ENCODE measurements at places on chromosomes 12 and 14.

GRCh38 chr12:110998165-110998564 lies 77.8 kb upstream of the MYL2 start:
- DNase-seq = no peak

- DNase-seq = peak; percentile 19
These were observed 75.3 kb upstream of the OR4E1 start for GRCh38 chr14:21748869-21749303.

- no peak for DNase-seq
These were observed 98.5 kb upstream of the NEDD1 start for GRCh38 chr12:96808587-96808986.

GRCh38 chr12:3542911-3543310 lies 51.9 kb downstream of the PRMT8 start:
- no peak for DNase-seq

GRCh38 chr14:63496837-63497400 lies 46.3 kb downstream of the PPP2R5E start:
- DNase-seq = no peak

GRCh38 chr14:69094481-69094880 lies 58.4 kb downstream of the DCAF5 start:
- no peak for DNase-seq

DNA sequence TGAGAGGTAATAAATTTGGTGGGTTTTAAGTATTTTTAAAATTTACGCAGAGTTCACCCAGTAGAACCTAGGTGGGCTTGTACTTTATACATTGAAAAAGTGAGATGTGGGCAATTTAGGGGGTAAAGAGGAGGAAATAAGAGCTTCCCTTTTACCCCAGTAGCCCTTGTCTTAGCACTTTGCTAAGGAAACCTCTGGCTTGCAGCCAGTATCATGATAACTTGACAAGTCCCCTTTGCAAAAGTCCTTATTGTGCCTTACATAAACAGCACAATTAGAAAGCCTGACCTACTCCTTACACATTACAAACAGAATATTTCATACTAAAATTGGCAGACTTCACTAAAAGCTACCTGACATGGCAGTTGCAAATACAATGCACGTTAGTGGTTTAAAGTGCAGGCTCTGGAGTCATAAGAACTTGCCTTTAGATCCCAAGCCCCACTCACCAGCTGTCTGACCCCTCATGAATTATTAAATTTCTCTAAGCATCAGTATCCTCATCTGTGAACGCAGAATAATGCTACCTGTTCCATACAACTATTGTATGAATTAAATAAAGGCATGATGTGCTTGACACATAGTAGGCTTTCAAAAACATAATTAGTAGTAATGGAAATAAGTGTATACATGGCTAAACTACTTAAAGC lies 53.2 kb upstream of the NELL2 start:
- no peak for DNase-seq

- DNase-seq = no peak
These were observed 179.2 kb upstream of the C14orf180 start for GRCh38 chr14:104400355-104400754.

- DNase-seq = no peak
These were observed 16.4 kb downstream of the DAO start for GRCh38 chr12:108896336-108896735.

- DNase-seq = no peak
These were observed 933.5 kb downstream of the VRK1 start for GRCh38 chr14:97730706-97731105.

- peak; percentile 30 for DNase-seq
These were observed 229.4 kb downstream of the CHST11 start for GRCh38 chr12:104686196-104686595.

DNA sequence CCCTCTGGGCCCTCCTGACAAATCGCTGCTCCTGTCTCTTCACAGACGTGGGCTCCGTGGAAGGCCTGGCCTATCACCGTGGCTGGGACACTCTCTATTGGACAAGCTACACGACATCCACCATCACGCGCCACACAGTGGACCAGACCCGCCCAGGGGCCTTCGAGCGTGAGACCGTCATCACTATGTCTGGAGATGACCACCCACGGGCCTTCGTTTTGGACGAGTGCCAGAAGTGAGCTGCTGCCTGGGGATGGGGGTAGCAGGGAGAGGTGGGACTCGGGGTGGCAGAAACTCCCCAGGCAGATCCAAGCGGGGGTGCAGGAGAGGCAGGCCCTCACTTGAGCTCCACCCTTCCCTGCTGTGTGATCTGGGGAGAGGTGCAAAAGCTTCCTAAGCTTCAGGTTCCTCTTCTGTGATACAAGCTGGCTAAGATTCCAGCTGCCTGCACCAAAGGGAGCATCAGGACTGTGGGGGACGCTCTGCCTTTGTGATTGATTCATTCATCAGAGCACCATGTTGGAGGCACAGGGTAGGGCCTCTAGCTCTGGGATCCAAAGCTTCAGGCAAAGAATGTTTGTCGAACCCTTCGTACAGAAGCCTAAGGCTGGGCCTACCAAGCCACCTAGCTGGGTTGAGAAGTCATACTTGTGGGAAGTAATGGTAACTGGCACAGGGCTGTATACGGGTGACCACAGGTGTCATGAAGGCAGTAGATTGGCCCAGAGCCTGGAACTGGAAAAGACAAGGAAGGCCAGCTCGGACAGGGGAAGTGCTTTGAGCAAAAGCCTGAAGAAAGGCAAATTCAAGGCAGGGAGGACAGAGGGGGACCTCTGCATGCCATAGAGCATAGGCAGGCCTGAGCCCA lies 29.1 kb upstream of the NXPH4 start:
- no peak for DNase-seq

DNA sequence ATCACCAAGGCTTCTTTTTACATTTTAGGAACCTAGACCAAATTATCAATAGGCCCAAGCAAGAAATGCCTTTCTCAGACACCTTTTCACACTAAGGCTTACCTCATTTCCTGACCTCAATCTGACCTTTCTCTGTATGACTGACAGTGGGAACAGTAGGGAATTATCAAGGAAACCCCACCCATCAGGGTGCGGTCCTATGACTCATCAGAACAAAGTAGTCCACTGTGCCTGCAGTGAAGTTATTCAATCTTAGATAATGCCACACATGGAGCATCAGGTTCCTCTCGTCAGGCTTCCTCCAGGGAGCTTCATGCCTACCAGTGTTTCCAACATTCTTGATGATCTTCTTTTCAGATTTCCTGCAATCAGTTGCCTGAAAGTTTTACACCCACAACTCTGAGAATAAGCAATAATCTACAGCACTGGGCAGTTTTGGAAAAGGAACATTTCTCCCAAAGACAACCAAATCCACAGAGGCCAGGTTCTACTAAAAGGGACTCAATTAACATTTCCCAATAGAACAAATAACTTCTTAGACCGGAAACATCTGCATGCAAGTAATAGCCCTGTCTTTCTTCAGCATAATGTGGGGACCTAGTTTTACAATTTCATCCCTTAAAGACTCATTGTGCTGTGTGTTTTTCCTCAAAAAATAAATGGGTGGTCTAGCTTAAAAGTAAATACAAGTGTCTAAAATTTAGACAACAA lies 35.9 kb upstream of the TMTC2 start:
- peak; percentile 95 for DNase-seq

DNA sequence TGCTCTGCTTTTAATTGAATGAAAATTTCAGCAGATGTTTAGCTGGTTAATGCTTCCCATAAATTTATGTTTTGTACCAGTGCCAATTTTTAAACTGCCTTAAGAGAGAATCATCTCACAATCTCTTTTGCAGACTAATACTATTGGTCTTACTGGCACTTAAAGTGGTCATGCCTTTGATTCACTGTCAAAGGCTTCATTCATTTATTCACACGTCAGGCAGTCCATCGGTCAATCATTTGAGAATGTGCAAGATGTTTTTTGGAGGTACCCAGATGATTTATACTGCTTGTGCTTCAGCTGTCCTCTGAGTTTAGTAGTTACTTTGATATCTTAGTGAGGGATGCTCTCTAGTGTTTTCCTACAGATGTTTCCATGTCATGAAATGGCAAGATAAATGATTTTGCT lies 83.4 kb downstream of the NAV3 start:
- DNase-seq = no peak

DNA sequence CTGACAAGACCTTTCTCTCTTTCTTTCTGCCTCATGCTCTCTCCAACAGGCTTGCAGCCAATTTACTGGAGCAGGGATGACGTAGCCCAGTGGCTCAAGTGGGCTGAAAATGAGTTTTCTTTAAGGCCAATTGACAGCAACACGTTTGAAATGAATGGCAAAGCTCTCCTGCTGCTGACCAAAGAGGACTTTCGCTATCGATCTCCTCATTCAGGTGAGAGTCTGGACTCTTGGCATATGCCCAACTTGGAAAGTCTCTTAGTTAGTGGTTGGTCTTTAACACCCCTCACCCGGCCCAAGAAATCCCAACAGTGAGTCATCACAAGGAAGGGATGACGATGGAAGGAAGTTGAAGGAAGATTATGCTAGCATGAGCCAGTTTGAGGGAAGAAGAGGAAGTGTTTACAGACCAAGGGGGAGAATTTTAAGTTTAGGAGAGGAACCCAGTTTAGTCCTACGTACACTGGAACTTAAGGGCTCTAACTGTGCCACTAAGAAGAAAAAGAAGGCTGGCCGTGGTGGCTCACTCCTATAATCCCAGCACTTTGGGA lies 189.7 kb downstream of the ETV6 start:
- peak; percentile 38 for DNase-seq

GRCh38 chr12:28814246-28814645 lies 334.8 kb upstream of the FAR2 start:
- no peak for DNase-seq

GRCh38 chr12:45568808-45569207 lies 160.7 kb upstream of the ARID2 start:
- DNase-seq = no peak

DNA sequence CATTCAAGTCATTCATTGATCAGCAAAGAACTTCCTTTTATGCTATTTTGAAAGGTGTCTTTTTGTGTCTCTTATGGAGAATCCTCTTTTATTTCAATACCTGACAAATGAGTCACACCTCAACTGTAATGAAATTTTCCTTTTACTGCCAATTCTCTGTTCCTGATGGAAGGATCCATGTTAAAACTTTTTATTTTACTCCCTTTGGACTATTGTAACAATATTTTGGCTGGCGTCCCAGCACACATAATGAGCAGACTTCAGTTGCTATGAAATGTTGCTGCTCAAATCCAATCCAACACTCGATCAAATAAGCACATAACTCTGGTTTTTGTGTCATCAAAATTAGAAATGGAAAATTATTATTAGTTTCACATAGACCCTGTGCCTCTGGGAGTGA lies 21.9 kb upstream of the SLC15A5 start:
- DNase-seq = no peak

- no peak for DNase-seq
These were observed 24.1 kb downstream of the ASCL4 start for GRCh38 chr12:107798580-107798979.

DNA sequence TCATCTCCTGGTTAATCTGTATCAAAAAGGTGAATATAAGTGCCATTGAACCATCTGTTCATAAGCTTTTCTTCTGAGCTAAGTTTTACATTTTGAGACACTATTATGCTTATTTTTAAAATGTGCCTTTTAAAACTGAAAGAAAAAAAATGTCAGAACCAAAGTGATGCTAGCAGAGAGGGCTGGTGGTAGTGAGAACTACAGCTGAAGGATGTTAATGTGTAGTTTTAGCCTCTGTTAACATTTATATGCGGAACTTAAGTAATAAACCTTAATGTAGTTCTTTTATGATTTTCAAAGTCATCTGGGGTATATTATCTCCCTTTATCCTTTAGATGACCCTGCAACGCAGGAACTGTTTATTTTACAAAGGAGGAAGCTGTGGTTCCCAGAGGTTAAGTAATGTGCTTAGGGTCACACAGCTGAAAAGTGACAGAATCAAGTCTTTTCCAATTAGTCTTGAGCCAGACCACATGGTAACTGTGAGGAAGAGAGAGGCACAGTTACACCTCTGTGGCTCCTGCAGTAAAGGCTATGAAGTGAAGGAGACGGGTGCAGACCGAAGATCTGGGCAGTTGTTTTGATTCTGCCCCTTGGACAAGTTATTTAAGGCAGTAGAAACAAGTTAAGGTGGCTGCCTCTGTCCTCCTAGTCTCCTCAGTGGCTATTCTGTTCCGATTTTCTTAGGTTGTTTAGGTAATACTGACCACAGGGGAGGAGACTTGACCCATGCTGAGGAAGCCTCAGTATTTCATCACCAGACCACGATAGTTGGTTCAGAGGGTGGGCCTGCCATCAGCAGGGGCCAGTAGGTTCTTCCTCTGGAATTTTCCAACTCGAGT lies 23.9 kb downstream of the GNG2 start:
- peak; percentile 38 for DNase-seq

- DNase-seq = peak; percentile 92
These were observed 112.5 kb upstream of the MED13L start for GRCh38 chr12:116389990-116390389.

GRCh38 chr12:12899530-12900380 lies 8.4 kb downstream of the GPRC5A start:
- peak; percentile 87 for DNase-seq

- DNase-seq = no peak
These were observed 115.0 kb downstream of the CALM1 start for GRCh38 chr14:90511795-90512328.

GRCh38 chr12:101963697-101964096 lies 86.3 kb downstream of the DRAM1 start:
- DNase-seq = no peak

GRCh38 chr14:87676814-87677437 lies 316.1 kb downstream of the GALC start:
- DNase-seq = no peak

- no peak for DNase-seq
These were observed 134.4 kb downstream of the BCAT1 start for GRCh38 chr12:24814379-24815113.

DNA sequence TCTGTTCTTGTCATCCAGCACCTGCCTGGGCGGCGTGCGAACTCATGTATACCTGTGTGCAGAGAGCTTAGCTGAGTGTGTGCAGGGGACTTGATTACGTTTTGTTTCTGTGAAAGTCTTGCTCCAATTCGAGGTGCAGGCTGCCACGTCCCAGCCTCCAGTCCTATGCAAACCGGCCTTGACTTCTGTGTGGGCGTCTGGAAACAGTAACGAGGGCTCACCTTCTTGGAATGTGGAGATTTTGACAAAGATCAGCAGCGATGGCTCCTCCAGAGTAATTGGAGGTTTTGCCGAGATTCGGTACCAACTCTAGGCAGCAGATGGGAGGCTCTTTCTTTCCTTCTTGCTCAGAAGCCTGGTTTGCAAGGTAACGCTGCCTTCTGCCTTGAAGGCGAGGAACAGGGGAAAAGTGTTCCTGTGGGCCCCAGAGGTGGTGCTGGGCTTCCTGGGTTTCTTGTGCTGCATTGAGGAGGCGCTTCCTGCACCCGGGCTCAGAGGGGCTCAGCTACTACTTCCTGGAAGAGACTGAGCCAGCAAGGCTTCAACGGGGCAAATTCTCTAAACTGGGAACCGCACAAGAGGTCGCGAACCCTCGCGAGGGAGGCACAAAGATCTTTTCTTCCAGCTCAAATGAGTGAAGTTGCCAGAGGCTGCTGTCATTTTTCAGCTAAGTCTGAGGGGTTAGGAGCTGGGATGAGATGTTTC lies 249.0 kb downstream of the AACS start:
- no peak for DNase-seq

- DNase-seq = no peak
These were observed 24.4 kb upstream of the CDK17 start for GRCh38 chr12:96424601-96425000.

- peak; percentile 40 for DNase-seq
These were observed 280.9 kb downstream of the LRIG3 start for GRCh38 chr12:58639318-58639934.

GRCh38 chr12:29376118-29376517 lies 4.9 kb downstream of the ERGIC2 start:
- DNase-seq = no peak

Measured in A172 (cell line).